ENCODE measurements at places on chromosomes 5 and 9.

GRCh38 chr5:76867038-76867437 is 17.2 kb downstream of the S100Z start:
- H3K27ac ChIP-seq, result no peak overlapping the region
- H3K36me3 ChIP-seq, result no peaks in the 10 kb centered on the region
- H3K4me3 ChIP-seq, result no peak overlapping the region
- H3K4me1 ChIP-seq, result no peaks in the 10 kb centered on the region
- no peak for DNase-seq

DNA sequence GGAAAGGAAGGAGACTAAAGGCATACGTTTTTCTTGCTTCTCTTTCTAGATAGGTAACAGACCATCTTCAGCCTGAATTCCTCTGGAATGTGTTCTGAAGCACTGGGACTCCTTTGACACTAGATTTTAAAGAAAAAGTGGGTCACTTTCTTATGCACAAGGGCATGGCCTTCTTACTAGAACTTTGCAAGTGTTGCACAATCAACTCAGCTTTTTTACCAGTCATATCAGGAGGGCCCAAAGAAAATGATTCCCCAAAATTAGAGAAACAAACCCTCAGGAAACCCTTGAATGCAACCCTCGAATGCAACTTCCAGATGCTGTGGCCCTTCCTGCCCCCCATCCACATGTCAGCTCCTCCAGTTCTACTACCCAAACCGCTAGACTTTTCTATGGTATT is 93.9 kb downstream of the YTHDC2 start:
- no peaks in the 10 kb centered on the region for H3K27me3 ChIP-seq
- H3K27ac ChIP-seq, result no peak overlapping the region
- H3K4me1 ChIP-seq, result no peaks in the 10 kb centered on the region
- H3K36me3 ChIP-seq, result no peaks in the 10 kb centered on the region
- DNase-seq, result no peak

DNA sequence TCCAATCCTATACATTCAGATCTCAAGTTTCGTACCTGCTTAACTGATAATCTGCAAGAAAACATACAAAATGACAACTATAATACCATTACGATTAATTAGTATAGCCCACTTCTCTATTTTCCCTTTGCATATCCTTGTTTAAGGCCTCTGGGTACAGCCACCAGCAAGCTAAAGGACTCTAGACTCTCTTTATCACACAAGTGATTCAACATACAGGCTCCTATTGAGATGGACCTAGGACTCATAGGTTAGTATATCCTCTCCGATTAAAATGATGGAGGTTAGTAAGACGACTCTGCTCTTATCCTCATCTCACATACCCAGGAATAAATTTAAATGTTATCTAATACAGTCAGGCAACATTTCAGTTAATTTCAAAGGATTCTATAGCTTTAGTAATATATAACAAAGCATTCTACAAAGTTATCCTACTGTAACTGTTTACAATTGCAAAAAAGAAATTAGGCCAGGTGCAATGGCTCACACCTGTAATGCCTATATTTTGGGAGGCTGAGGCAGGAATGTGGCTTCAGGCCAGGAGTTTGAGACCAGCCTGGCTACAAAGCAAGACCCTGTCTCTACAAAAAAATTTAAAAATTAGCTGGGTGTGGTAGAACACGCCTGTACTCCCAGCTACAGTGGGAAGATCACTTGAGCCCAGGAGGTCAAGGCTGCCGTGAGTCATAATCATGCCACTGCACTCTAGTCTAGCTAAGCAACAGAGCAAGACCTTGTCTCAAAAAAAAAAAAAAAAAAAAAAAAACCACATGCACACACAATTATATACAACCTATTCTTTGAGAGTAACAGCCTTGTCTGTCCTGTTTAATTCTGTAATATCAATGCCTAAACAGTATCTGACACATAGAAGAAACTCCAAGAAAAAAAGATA is 15.4 kb downstream of the HAUS6 start:
- no peak for DNase-seq
- H3K27ac ChIP-seq, result no peak overlapping the region
- H3K4me1 ChIP-seq, result no peaks in the 10 kb centered on the region
- no peak overlapping the region for H3K4me3 ChIP-seq

- H3K27me3 ChIP-seq, result no peaks in the 10 kb centered on the region
- H3K27ac ChIP-seq, result no peak overlapping the region
- DNase-seq, result no peak
- no peaks in the 10 kb centered on the region for H3K36me3 ChIP-seq
- no peak overlapping the region for H3K4me3 ChIP-seq
Measured at GRCh38 chr5:44769200-44769876, 39.4 kb upstream of the MRPS30 start.

GRCh38 chr5:34474573-34475021 is 181.5 kb upstream of the RAI14 start:
- DNase-seq, result no peak
- H3K27me3 ChIP-seq, result no peaks in the 10 kb centered on the region
- no peaks in the 10 kb centered on the region for H3K36me3 ChIP-seq
- H3K4me1 ChIP-seq, result no peaks in the 10 kb centered on the region

DNA sequence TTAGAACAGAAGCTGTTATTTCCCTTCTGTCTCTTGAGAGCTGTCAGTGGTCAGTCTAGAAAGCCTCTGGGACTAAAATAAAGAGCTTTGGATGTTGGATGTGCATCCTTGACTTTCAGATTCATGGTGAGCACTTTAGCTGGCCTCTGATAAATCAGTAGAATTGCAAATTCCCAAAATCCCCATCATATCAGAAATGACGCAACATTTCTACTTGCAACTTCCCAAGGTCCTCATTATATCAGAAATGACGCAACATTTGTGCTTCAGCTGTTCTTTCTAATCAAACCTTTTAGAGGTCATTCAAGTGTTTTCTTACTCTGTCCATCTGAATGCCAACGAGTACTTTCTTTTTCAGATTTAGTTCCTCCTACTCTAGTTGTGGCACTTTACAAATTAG is 167.3 kb upstream of the MOCS2 start:
- H3K36me3 ChIP-seq, result no peaks in the 10 kb centered on the region
- no peaks in the 10 kb centered on the region for H3K4me1 ChIP-seq
- no peaks in the 10 kb centered on the region for H3K27me3 ChIP-seq
- H3K4me3 ChIP-seq, result no peak overlapping the region
- H3K27ac ChIP-seq, result no peak overlapping the region

GRCh38 chr5:35835796-35836742 is 20.6 kb upstream of the IL7R start:
- no peaks in the 10 kb centered on the region for H3K4me1 ChIP-seq
- no peak overlapping the region for H3K27ac ChIP-seq
- no peaks in the 10 kb centered on the region for H3K36me3 ChIP-seq
- no peak for DNase-seq
- no peak overlapping the region for H3K4me3 ChIP-seq
- H3K27me3 ChIP-seq, result no peaks in the 10 kb centered on the region

- H3K27ac ChIP-seq, result no peak overlapping the region
- no peak overlapping the region for H3K4me3 ChIP-seq
- H3K4me1 ChIP-seq, result no peaks in the 10 kb centered on the region
- DNase-seq, result no peak
- no peaks in the 10 kb centered on the region for H3K27me3 ChIP-seq
- no peaks in the 10 kb centered on the region for H3K36me3 ChIP-seq
Measured at GRCh38 chr5:83846624-83847350, 126.1 kb upstream of the HAPLN1 start.

GRCh38 chr5:80105698-80106439 is 70.7 kb downstream of the THBS4 start:
- H3K27ac ChIP-seq, result no peak overlapping the region
- H3K4me3 ChIP-seq, result no peak overlapping the region
- no peak for DNase-seq
- no peaks in the 10 kb centered on the region for H3K36me3 ChIP-seq
- H3K4me1 ChIP-seq, result peaks cover 14% of the 10 kb centered on the region
